Activated CD4-positive, alpha-beta T cell treated with anti-CD3 and anti-CD28 coated beads, Interleukin-2, Interleukin-4, amounts not matched to agents 100 ng/mL and 50 ng/mL, durations not matched to agents 16 hours and 8 hours (primary cell): ENCODE measurements at places on chromosomes 7 and 10.

DNA sequence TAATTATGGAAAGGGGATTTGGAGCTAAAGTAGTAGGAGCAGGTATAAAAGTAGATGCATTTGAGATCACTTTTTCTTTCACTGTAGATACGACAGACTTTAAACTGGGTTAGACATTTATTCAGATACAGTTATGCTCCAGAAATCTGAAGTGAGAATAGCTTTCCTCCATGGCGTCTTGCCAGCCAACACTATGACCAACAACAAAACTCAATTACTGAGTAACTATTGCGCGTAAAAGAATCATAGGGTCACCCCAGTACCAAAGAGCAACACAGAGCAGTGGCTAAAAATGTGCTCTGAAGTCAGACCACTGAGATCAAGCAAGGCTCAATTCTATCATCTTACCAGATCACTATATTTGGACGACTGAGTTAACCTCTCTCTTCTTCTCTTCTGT, 262.5 kb upstream of the SORCS1 start:
- DNase-seq: no peak

DNA sequence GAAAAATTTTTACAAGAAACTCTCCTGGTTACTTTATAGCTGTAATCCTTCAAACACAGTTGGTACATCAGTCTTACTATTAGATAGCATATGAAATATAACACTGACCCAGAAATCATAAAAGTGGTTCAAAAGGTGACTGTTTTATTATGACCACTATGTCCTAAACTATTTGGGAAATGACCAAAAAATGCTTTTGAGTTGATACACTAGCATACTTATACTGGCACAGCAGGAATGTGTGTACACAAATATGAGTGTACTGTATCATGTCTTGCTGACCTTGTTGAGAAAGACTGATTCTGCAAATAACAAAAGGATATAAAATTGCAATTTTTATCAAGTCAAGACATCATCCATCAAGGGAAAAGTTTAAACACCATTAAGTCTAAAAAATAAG, 24.3 kb downstream of the CSTF2T start:
- no peak for DNase-seq

GRCh38 chr10:10432296-10433035, 585.2 kb upstream of the CELF2 start:
- no peak for DNase-seq

GRCh38 chr7:45976485-45976856, 55.4 kb upstream of the IGFBP3 start:
- DNase-seq: no peak

GRCh38 chr7:1368184-1368681, 91.0 kb downstream of the MICALL2 start:
- no peak for DNase-seq

DNA sequence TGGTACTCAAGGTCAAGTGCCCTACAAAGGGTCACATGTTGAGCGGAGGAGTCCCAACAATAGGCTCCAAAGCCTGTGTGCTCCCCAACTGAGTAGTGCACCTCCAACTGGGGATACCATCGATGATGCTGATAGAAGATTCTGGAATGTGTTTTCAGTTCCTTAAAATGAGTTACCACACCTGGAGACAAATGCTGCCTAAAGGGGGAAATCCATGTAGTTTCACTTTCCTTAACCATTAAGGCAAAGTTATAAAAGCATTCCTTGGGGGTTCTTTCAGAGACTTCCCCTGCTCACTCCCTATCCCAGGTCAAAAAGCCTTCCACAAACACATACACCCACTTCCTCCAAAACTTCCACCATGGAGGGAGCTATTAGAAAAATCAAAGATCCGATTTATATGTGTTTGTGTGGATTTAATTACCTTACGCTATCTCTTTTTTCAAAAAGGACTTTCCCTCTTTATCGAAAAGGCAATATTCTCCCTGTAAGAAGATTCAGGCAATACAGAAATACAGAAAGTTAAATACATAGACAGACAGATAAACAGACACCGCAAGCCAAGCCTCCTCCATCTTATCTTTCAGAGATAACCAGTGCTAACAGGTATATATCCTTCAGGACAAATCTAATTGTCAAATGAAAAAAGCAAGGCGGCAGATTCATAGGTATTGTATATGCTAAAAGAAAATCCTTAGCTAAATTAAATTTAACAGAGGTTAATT, 135.9 kb upstream of the ASAH2 start:
- no peak for DNase-seq

DNA sequence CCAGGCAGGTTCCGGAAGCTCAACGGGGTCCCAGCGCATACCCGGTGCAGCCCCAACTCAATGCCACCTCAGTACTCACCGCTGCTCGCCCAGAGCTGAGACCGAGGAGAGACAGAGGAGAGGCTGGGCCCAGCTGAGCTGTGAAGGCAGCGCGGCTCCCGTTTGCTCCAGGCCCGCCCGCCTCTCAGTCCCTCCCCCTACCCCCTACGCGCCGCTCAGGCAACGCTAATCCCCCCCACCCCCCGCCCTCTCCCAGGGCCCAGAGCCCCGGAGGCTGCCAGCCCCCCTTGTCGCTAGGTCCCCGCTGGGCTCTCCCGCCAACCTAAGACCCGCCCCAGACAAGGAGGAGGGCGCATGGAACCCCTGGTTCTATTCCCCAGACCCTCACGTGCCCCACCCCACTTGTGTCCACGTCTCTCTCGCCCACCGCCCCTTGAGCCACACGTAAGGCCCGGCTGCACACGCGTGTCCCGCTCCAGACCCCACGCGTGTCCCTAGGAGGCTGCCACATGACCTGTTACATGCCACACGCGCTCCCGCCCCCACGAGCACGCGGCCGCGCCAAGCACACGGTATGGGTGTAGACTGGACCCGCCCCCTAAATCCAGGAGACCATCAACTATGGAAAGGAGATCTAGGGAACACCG, at the start of gene PSD:
PSD (minus strand) TSS at position 164 of the 647 bp plus-strand sequence. CDS start 1,747 bp downstream, outside the sequence.
- DNase-seq: no peak

DNA sequence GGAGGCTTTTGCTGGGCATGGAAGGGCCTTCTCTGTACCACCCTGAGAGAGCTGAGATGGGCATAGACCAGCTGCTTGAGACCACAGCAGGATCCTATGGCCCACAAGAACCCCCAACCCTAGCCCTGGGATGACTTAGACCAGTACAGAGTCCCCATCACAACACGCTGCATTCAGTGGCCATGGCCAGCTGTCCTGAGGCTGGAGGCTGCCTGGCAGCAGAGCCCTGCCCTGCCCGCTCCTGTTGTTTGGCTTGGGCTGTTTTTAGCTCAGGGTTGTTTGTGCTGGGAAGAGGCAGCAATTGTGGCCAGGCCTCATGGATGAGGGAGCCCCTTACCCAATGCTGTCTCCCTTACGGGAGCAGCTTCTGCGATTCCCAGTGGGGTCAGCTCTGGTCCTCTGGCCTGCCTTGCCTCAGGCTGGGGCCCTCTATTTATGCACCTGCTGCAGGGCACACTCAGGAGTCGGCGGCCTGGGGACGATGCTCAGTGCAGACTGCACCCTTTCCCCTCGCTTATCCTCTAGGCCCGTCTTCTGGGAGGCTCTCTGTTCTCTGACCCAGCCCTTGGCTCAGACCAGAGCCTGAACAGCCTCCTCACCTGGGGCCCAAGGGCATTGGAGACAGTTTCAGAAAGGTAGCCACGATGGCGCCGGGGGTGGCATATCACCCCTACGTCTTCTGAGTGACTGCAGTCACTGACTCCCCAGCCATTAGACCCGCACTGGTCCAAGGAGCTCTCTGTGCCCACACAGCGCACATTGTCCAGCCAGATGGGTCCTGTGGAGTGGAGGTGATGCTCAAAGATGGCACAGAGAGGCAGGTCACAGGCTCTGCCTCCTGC, 6.3 kb downstream of the LOXL4 start:
- no peak for DNase-seq

DNA sequence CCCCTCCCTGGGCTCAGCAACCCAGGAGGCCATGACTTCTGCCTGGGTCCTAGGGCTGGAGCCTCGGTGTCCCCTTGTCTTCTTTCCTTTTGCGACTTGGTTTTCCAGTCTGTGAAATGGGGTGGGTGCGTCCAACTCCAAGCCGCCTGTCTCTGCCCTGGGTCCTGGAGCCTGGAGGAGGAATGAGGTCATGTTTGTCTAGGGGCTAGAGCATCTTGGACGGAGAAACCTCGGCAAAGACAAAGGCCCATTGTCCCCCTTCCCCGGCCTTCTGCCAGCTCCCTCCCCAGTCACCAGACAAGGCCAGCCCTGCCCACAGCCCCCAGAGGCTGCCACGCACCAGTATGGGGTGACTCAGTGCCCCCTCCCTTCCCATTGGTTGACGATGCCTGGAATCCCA, 39.8 kb upstream of the ELN start:
- DNase-seq: no peak

DNA sequence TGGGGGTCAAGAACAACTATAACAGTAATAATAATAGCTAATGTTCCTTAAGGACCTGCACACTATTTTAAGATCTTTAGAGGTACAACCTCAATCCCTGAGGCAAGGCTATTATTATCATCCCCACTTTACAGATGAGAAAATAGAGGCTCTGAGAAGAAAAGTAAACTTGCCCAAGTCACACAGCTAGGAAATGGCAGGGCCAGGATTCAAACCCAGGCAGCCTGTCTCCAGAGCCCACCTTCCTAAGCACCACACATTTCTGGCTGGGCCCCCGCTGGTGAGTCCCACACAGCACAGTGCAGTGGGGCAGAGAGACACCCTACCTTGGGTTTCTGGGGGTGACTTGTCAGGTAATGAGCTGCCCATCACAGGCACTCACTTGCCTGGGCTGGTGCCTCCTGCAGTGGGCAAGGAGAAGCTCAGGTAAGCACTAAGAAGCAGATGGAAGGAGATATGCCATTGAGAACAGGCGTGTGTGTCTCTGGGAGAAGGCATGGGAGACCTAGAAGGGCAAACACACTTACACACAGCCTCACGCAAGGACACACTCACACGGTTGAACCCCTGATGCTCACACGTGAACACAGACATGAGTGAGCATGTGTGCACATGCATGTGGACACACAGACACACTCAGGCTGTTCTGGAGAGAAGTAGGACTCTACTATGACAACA, 104.4 kb upstream of the ZMIZ1 start:
- DNase-seq: no peak

GRCh38 chr7:44062903-44063295, 2.5 kb downstream of the PGAM2 start:
- DNase-seq: no peak

GRCh38 chr7:105003872-105004510, 10.0 kb upstream of the KMT2E start:
- no peak for DNase-seq

DNA sequence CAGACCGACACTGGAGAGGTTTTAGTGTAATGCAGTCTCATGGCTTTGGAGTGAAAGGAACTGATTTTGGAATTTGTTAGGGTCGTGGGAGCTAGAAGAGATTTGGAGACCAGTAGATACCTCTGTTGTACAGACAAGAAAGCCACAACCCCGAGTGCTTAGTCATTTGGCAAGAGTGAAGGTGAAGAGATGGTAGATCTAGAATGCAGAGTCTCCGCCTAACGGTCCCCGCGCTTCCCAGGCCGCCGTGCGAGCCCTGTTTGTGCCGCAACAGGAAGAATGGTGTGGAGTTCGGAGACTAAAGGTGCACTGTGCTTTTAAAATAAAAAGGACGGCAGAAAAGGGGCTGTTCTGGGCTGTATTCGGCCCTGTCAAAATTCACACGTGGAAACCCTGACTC, 186.7 kb downstream of the ADARB2 start:
- DNase-seq: no peak

- DNase-seq: no peak
Measured at GRCh38 chr7:57342954-57343353, 107.0 kb upstream of the ZNF716 start.

- DNase-seq: no peak
Measured at GRCh38 chr10:108521827-108522492, 1357.5 kb upstream of the SORCS1 start.

DNA sequence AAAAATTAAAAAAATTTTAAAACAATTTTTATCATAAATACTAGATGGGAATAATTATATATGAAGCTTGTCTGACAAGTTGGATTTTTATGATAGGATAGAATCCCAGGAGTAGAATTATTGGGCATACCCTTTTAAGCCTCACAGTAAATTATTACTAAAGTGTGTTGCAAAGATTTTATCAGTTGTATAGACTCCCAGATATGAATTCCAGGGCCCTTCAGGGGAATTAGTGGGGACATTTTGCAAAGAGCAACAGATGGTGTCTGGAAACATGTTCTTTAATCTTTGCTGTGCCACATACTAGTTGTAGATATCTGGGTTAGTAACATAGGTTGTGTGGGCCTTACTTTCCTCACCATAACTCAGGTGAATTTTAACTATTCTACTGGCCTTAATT, 28.7 kb downstream of the ZEB1 start:
- no peak for DNase-seq

DNA sequence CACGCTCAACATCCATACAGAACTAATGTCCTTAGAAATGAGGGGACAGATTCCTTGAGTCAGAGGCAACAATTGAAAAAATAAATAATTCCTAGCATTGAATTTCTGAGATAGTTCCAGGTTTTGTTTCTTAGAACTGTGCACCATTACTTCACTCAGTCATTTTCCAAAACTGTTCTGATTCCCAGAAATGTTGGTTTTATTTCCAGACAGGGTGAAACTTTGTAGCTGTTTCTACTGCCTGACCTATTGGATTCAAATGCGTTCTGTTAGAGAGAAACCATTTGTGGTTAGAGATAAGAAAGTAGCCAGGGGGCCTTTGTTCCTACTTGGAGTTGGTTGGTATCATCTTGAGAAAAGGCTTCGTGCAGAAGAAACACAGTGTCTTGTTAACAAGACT, 8.1 kb upstream of the DEPP1 start:
- no peak for DNase-seq

- DNase-seq: no peak
Measured at GRCh38 chr10:48477141-48477540, 127.7 kb downstream of the ARHGAP22 start.

DNA sequence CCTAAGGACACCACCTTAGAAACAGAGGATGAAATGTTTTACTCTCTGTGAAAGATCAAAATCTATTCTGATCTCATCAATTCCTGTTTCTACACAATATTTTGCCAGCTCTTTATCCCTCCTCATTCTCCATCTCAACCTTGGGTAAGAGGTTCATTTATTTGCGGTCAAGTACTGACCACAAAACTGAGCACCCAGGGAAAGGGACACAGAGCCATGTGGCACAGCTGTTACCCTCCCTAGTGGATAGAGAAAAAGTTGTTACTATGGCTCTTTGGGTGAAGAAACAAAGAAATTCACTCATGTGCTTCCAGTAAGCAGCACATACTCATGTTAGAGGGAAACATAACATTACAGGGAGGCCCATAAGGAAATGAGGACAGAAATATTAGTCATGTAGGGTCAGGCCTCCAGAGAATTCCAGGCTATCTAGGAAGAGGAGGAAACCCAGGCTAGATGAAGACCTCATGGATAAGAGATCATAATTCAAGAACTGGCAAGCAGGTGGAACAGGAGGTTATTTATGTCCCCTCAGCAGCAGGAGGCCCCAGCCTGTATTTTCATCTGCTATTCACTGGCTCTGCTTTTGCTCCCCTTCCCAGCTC, 114.5 kb downstream of the ATE1 start:
- no peak for DNase-seq

DNA sequence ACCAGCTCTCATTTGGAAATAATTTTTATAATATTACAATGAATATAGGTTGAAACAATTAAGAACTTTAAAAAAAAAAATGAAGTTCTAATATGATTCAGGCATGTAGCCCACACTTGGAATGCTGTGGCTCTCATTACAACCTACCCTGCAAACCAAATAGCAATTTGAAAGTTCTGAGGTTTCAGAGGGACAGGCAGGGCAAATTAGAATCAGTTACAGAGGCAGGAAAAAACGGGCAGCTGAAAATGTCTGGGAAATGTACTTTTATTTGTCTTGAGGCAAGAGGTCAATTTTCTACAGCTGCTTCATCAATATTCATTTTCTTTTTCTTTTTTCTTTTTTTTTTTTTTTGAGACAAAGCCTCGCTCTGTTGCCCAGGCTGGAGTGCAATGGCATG, 95.3 kb downstream of the PIP4K2A start:
- no peak for DNase-seq
